NCI-H526 treated with DMSO at 0.1 percent for 48 hours (cell line): ENCODE measurements at places on chromosomes 16 and 17.

- DNase-seq = peak; percentile 22
Measured at GRCh38 chr16:67393111-67393787, at the start of gene TPPP3. TSS of gene TPPP3 (minus strand) at chr16:67393498. CDS start at chr16:67391111, 2,387 bp downstream.

DNA sequence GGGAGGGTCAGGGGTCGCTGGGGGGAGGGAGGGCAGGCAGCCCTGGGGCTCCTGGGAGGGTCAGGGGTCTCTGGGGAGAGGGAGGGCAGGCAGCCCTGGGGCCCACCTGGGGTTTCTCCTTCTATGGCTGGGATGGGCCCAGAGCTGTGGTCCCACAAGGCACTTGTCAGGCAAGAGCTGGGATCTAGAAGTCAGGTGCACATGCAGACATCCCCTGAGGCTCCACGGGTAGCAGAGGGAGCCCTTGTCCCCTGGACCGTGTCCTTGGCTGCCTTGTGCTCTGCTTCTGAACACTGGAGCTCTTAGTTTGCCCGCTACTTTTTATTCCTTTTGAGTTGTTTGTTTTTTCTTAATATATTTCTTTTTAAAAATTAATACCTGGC is 1.8 kb downstream of the TUBB3 start:
- DNase-seq = peak; percentile 35

- no peak for DNase-seq
Measured at GRCh38 chr16:60788631-60789030, 1247.6 kb downstream of the CDH8 start.

DNA sequence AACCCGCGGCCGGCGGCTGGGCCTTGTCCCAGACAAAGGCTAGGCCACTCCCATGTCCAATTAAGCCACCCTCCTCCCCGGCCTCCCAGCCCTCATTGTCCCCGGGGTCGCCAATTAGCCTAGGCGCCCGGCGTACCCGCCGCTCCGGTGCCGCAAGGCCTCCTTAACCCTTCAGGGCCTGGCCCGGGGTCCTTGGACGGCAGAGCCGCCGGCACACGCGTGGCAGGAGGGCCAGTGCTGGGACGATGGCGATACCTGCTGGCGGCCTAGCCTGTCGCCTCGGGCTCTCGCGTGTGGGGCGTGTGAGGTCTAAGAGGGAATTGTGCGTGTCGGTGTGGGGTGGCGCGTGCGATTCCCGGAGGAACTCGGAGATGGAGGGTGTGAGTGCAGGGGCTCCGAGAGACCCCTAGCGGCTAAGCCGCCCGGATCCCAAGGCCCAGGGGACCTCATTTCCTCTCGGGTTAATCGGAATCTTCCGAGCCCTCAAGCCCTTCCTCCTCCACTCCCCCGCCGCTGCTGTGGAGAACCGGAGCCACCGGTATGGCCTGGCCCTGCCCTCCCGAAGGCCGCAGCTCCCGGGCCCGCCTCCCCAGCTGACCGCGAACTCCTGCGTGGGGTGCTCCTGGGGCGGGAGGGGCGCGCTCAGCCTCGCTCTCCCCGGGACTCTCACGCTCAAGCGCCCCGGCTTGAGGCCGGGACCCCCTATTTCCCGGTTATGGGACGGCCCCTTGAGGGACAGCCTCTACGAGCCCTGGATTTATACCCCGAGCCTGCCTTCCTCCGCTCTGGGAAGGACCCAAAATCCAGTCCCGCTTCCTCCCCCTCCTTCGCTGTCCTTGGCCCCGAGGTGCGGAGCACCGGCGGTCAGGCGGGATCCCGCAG is 11.9 kb downstream of the TBX2 start:
- peak; percentile 54 for DNase-seq

GRCh38 chr16:11796227-11797165 is 562 bp downstream of the ZC3H7A start:
- DNase-seq = no peak

DNA sequence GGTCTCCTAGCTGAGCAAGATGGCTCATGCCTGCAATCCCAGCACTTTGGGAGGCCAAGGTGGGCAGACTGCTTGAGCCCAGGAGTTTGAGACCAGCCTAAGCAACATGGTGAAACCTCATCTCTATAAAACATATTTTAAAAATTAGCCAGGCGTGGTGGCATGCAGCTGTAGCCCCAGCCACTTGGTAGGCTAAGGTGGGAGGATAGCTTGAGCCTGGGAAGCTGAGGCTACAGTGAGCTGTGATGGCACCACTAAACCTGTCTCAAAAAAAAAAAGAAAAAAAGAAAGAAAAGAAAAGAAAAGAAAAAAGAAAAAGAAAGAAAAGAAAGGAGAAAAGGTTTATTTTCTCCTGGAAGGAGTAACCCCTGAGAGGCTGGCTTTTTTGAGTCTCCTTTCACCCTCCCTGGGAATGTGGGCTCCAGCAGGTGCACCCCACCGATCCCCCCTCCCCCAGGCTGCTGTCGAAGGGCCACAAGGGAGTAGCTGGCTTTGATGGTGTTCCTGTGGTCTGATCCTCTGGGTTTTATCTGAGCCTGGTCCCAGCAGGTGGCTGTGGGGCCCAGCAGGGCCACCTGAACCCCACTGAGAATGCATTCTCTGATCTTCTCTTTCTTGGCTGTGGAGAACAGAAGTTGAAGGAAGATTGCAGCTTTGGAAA is 29.9 kb upstream of the TNRC6C start:
- DNase-seq = no peak

DNA sequence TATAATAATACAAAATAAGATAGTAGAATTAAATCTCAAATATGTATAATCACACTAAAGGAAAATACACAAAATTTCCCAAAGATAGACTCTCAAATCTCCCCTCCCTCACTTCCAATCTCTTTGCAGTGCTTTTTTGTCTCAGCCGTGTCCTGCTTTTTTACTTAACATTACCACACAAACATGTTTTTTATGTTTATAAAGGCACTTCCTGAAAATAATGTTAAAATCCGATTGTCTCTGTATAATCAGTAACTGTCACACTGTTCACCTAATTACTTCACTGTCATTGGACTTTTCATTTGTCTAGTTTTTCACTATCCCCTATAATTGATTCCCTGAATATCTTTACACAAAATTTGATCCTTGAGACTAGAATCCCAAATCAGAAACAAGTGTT is 38.2 kb upstream of the ALDH3A2 start:
- DNase-seq = no peak

- no peak for DNase-seq
Measured at GRCh38 chr16:56547120-56547948, 17.5 kb upstream of the MT4 start.

GRCh38 chr17:50558941-50559614 is 1.4 kb upstream of the CACNA1G start:
- peak; percentile 79 for DNase-seq

DNA sequence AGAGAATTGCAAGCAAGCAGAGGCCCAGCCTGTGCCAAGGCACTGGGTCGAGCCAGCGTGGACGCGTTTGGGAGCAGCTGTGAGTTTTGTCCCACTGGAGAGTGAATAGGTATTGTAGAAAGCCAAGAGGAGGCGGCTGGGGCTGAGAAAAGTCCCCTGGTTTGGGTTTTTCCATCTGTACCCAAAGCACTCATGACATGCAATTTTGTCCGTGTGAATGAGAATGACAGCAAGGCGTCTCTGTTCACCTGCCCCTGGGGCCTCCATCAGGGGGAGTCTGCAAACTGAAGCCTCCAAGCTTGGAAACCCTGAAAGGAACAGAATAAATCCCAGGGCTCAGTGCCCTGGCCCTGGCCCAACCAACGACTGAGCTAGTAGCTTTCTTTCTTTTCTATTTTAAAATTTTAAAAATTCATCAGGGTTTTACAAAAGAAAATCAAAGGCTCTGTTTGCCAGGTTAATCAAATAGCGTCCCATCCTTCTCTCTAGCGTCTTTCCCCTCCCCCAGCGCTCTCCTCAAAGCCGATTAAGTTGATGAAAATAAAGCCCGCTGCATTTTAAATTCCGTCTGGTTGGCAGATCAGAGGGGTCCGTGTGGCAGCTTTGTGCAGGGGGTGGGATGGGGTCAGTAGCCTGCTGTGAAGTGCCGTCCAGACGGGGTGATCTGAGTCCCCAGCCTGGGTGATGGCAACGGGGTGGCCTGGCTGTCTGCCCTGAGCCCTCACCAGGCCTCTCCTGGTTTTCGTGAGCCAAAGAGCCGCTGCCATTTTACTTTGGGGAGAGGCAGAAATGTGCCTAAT is 171.0 kb downstream of the KATNIP start:
- no peak for DNase-seq

GRCh38 chr17:11644265-11645212 is 46.3 kb downstream of the DNAH9 start:
- DNase-seq = peak; percentile 23

GRCh38 chr16:48629531-48629930 is 19.6 kb upstream of the N4BP1 start:
- no peak for DNase-seq

GRCh38 chr17:38590988-38591758 is 14.6 kb downstream of the SRCIN1 start:
- no peak for DNase-seq

DNA sequence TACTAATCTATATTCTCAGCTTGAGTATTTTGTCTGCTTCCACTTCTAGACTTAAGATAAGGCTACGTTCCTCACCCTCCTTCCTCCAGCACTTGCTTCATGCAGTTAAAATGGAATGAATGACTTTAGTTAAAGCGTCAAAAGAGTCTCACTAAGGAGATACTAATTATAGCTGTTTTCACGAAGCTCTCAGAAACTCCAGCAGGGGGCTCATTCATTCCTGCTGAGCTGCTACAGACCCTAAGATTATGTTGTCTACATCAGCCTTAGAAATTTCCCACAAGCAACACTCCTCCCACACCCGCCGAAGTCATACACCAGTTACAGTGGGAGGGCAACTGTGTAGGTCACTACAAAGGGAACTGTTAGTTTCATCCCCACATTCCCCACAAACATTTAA is 57.0 kb upstream of the KIFC3 start:
- no peak for DNase-seq

GRCh38 chr17:19996502-19996901 is 12.7 kb upstream of the SPECC1 start:
- no peak for DNase-seq

- no peak for DNase-seq
Measured at GRCh38 chr17:35932586-35932985, 2.0 kb upstream of the RDM1 start.

DNA sequence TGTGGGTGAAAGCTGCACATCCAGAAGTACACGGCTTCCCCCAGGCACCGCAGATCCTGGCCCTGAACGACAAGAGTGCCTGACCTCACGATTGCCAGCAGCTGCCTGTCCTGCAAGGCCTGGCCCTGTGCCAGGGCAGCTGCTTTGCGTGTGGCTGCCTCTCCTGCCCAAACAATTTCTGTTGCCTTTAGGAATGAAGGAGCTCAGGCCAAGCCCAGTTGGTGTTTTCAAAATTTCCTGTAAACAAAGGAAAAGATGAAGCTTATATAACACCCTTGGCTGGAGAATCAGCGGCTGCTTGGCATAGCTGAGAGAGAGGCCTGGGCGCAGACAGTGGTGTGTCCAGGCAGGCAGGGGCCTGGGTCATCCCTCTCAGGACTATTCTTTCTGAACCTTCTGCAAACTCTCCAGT is 11.7 kb upstream of the SLC47A2 start:
- no peak for DNase-seq

DNA sequence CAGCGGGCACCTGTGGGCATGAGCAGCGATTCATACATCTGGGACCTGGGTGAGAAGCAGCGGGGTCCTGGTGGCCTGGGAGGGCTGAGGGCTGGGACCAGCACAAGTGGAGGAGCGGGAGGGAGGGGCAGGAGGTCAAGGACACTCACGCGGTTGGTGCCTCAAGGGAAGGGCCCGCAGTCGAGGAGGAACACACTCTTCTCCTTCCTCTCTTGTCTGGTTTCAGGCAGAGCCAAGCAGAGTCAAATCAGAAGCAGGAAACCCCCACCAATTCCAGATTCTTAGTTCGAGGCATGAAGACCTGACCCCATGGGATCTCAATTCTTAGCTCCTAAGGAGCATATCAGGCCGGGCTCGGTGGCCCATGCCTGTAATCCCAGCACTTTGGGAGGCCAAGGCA is 15.7 kb downstream of the DNAI2 start:
- no peak for DNase-seq

DNA sequence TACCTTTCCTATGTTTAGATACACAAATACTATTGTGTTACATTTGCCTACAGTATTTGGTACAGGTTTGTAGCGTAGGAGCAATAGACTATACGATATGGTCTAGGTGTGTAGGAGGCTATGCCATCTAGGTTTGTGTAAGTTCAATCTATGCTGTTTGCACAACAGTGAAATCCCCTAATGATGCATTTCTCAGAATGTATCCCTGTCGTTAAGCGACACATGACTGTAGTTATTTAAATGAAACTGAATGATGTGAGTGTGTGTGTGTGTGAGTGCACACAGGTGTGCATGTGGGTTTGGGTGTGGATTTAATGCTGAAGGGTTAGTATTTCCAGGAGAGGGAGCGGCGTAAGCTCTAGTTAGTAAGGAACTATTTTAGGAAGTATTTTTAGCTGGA is 34.6 kb upstream of the SMIM36 start:
- DNase-seq = no peak

GRCh38 chr17:20141198-20141972 is 132.2 kb downstream of the SPECC1 start:
- DNase-seq = no peak

DNA sequence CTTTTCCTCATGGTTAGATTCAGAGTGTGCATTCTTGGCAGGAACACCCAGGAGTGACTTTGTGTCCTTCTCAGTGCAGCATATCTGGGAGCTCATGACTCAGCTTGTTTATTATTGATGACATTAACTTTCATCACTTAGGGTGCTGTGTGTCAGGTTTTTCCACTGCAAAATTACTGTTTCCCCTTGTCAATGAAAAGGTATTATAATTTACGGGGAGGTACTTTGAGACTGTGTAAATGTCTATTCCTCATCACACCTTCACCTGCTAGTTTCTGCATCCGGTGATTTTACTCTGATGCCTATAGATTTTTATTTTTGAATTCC is 50.5 kb downstream of the WWP2 start:
- no peak for DNase-seq

DNA sequence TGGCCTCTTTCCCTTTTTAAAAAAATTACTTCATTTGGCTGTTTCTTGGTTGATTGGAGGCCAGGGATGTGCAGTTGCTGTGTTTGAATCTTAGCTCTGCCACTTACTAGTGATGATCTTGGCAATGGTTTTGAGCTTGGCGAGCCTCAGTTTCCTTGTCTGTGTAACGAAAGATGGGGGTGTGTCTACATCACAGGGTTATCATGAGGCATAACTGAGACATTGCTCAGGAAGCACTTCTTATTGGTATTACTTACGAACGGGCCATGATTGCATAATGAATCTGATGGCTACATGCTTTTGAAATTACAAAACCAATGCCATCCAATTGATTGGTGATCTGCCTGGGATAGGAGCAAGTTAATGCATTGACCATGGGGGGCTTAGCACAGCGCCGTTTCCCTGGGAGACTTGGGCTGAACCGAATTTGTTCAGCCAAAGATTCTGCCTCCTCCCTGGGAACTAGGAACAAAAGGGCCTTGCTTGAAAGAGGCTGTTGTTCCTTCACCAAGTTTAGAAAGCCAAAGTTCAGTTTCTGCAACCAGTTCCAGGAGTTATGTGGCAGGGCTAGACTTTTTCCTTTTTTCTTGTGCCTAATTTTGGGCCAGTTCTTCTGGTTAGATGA is 21.9 kb downstream of the CMIP start:
- DNase-seq = no peak

GRCh38 chr16:11543661-11544393 is 42.9 kb downstream of the LITAF start:
- no peak for DNase-seq
